Fibroblast of skin of scalp (primary cell): ENCODE measurements at places on chromosomes 13 and 19.
A peak's percentile ranks its signal among the peaks of the same experiment; 100 is the strongest.

DNA sequence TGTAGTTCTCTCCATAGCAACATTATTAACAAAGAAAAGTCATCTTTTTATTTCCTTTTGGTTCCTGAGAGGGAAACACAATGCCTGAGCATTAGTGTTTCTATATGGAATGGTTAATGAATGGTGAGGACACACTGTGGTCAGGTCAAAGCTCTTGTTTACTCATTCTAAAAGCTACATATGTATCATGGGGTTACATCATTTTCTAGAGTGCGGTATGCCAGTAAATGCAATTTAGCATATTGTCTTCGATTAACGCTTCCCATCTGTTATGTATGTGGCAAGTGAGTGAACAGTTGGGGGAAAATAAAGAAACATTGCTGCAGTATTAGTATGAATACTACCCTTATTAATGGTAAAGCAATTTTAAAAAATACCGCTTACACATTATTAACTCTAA, 1152.2 kb upstream of the SPRY2 start:
- no peak for DNase-seq

DNA sequence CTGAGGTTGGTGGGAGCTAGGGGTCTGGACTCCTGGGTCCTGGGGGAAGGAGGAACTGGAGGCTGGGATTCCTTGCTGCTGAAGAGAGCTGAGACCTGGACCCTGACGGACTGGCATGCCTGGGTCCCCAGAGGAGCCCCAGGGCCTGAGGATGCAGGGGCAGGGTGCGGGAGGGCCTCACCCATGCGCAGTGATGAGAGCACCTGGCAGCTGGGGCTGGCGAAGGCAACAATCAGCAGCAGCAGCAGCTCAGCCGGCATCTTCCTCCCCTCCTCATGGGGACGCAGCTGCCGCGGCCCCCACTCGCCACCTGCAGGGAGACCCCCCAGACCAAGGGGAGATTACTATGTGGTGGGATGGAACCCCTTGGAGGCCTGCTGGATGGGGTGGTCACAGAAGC, 4.5 kb downstream of the GRIK5 start:
- no peak for DNase-seq

DNA sequence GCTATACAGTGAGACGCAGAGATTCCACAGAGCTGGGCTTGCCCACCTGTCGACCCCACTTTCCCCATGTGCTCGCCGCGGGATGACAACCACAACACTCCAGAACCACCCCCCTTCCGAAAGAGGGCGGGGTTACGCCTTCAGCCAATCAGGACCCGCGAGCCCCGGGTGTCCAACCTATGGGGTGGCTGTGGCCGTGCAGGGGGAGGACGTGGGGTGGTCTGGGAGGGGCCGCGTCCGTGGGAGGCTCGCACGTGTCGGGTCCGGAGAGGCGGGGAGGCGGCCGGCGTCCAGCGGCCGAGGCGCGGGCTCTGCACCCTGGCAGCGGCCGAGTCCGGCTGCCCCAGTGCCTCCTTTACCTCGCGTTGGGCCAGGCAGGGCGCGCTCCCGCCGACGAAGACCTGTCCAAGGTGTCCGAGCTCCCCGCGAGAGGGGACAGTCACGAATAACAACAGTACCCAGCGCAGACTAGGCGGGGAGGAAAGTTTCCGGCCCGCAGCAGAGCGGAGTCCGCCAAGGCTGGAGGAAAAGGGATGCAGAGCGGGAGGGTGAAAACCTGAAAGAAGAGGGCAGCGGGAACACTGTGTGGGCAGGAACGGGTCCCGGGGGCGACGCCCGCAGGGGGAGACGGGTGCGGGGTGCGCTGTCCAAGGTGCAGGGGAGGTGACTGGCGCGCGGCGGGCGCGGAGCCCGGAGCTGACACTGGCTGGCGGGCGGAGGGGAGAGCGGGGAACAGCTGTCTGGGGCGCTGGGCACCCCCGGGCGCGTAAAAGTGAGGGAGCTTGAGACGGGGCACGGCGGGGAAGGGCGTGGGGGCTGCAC, 911 bp downstream of the ENOX1 start:
- peak; percentile 75 for DNase-seq

GRCh38 chr19:49679771-49680413, 2.8 kb downstream of the PRMT1 start:
- DNase-seq, result no peak

DNA sequence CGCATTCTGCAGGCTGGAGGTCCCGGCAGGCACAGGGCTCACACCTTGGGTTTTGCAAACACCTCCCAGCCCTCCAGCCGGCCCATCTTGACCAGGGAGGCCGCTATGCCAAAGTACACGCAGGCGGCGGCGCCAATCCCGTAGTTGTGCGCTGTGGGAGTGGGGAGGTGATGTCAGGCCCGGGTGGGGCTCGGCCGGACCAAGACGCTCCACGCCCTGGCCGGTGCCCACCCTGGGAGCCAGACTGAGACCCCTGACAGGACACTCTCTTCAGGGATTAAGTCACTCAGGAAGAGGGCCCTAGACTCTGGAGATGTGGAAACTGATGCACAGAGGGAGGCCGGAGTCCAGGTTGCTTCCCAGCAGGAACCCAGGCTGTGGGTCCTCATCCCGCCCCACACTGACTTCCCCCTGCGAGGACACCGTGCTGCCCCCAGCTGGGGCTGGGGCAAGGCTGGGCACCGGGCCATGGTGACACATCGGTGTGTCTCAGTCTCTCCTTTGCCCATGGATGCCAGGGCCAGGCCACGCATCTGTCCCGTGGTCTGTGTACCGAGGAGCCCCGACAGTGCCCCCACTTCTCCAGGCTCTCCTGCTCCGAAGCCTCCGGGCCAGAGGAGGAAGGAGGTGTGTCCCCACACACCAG, 8.8 kb downstream of the NDUFA11 start:
- no peak for DNase-seq

DNA sequence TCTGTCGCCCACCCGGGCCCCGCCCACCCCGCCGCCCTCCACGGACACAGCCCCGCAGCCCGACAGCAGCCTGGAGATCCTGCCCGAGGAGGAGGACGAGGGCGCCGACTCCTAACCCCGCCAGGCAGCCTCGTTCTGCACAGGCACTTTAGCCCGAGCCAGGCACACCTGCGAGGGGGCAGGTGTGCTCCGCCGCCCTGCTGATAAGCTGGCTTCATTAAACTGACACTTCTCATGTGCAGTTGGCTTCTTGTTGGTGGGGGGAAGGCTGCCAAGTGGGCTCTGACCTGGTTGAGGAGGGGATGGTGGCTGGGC, 8.2 kb downstream of the IL4I1 start:
- no peak for DNase-seq

GRCh38 chr19:38470788-38471480, 37.4 kb downstream of the RYR1 start:
- no peak for DNase-seq

DNA sequence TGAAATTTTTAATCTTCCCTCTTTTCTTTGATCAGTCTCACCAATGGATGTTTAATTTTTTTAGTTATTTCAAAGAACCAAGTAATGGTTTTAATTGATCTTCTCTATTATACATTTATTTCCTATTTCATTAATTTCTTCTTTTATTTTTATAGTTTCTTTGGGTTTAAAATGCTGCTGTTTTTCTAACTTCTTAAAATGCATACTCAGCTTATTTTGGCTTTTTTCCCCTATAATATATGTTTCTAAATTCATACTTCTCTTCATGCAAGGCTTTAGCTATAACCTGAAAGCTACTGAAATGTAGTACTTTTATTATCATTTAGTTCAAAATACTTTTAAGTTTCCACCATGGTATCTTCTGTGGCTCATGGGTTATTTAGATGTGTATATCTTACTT, 53.9 kb downstream of the ANKRD10 start:
- DNase-seq, result no peak

GRCh38 chr19:14089662-14090508, 666 bp downstream of the SAMD1 start:
- DNase-seq, result peak; percentile 61

DNA sequence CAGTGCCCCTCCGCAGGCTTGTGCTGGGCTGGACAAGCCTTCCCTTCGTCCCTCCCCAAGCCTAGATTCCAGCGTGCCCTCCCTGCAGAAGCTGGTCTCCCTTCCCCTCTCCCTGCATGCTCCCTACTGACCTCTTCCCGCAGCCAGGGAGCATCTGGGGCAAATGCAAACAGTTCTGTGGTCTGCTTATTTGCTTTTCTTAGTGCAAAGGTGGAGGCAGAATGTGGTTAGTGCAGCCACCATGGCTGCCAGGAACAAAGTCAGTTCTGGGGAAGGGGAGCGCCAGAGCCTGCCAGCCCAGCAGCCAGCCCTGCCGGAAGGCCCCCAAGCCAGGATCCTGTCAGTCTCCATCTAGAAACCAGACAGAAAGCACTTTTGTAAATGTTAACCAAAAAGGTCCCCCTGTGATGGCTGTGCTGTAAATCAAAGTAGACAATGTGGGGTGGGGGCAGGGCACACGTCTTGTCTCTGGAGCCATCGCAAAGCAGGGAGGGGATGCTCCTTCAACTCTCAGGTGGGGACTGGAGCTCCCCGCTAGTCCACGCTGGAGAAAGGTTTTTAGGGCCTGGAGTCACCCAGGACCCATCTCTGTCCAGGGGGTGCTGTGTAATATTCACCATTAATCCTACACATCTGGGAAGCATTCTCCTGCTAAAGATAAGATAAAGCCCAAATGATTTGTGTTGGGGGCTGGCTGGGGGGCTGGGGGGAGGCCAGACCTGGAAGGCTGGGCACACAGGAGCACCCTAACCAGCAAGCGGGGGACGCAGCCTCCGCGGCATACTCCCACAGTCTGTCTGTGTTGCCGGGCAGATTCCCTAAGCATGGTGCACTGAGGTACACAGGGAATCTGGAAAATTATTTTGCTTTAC, 30.9 kb downstream of the SERP2 start:
- DNase-seq, result no peak
